B cell (primary cell): ENCODE measurements at places on chromosomes 16 and 17.

DNA sequence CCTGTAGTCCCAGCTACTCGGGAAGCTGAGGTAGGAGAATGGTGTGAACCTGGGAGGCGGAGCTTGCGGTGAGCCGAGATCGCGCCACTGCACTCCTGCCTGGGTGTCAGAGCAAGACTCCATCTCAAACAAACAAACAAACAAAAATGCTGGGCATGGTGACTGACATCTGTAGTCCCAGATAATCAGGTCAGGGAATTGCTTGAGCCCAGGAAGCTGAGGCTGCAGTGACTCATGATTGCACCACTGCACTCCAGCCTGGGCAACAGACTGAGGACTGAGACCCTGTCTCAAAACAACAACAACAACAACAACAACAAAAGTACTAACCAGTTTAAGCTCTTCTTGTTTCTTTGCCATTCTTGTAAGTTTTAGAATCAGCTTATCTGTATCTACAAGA, 383.0 kb upstream of the PMFBP1 start:
- DNase-seq, result no peak

DNA sequence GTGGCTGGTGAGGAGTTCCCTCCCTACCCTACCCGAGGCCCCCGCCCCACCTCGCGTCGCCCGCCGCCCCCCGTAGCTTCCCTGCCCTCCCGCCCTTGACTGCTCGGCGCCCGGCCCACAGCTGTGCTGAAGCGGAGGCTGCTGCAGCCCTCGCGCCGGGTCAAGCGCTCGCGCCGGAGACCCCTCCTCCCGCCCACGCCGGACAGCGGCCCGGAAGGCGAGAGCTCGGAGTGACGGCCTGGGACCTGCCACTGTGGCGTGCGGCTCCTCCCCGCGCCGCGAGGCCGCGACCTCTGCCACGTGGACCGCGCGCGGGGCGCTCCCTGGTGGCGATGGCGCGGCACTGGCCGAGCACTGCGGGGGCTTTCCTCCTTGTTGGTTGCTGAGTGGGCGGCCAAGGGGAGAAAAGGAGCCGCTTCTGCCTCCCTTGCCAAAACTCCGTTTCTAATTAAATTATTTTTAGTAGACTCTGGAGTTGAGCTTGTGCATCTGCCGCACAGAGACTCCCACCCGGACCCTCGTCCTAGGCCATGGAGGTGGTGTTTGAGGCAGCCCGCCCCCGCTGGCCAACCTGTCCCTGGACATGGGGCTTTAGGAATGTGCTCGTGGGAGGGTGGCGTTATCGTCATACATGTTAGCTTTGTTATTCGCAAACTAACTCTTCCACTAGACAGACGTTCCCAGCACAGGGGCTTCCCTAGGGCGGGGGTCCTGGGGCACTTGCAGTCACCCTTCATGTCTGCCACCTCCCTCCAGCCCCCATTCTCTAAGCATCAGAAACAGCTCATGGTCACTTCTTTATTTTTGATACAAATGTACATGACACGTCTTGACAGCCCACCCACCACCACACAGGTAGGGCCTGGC, 4.4 kb downstream of the TP53I13 start:
- peak; percentile 81 for DNase-seq

- DNase-seq, result no peak
These were observed 1.3 kb downstream of the SALL1 start for GRCh38 chr16:51149721-51150164.

GRCh38 chr17:31583772-31584356, 192.4 kb downstream of the RAB11FIP4 start:
- DNase-seq, result no peak

DNA sequence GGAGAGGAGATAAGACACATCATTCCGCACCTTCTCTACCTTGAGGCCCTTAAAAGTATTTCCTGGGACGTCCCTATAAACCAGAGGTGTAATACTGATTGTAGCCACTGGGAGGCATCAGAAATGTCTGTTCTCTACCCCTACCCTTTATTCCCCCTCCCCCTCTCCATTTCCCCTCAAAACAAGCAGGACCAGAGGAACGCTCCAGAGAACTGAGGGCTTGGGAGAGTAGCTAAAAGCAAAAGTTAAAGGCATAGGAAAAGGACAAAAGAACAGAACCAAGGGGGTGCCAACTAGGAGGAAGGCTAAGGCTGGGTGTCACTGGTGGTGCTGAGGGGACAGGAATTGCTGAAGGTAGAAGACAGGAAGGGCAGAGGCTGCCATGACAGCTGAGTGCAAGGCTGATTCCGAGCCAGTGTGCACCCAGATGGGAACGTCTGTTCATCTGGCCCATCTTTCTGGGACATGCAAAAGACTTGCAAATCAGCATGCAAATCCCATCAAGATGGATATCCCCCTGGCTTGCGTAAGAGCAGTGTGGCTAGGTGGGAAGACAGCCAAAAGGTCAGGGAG, 6.7 kb downstream of the CAMTA2 start:
- peak; percentile 66 for DNase-seq

DNA sequence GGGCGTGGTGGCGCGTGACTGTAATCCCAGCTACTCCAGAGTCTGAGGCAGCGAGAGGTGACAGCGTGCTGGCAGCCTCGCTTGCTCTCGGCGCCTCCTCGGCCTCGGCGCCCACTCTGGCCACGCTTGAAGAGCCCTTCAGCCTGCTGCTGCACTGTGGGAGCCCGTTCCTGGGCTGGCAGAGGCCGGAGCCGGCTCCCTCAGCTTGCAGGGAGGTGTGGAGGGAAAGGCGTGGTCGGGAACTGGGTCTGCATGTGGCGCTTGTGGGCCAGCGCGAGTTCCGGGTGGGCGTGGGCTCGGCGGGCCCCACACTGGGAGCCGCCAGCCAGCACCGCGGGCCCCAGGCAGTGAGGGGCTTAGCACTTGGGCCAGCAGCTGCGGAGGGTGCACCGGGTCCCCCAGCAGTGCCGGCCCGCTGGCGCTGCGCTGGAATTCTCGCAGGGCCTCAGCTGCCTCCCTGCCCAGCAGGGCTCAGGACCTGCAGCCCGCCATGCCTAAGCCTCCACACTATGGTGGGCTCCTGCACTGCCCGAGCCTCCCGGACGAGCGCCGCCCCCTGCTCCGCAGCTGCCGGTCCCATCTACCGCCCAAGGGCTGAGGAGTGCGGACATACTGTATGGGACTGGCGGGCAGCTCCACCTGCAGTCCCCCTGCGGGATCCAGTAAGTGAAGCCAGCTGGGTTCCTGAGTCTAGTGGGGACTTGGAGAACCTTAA, 1093.3 kb upstream of the CDH8 start:
- DNase-seq, result no peak

GRCh38 chr16:88667461-88667860, 4.6 kb upstream of the MVD start:
- no peak for DNase-seq

DNA sequence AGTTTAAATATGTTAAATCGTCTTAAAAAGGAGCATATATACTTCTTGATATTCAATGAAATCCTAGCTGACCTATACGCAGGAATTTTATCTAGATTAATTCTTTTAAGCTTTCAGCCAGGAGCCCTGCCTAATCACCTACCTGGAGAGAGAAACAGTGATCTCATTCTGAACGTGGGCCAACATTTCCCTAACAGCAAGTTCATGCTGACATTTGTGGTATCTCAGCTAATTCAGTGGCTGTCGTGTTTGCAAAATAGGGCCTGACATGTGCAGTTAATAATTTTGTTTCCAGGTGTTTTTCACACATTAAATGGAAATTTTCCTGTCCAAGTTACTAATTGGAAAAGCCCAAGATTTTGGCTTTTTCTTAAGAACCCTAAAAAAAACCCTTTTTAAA, 17.4 kb downstream of the KRT24 start:
- DNase-seq, result no peak

- DNase-seq, result no peak
These were observed 7.0 kb downstream of the MT2A start for GRCh38 chr16:56615353-56615752.

DNA sequence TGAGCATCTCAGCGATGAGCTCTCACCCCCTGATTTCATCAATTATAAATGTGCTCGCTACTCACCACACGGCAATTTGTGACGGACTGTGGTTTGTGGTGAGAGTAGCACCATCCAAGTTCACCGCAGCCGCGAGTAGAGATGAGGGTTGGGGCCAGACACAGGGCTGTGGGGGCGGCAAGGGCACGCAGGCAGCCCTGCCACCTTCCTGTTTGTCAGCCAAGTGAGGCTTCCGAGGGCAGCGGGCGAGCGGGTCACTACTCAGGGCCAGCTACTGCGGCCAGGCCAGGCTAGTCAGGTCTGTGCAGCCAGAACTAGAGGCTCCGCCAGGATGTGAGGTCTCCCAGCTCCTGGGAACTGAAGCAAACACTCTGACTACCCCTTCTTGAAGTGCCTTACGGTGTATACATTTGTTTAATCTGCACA, 39.6 kb upstream of the MEOX1 start:
- DNase-seq, result peak; percentile 34

GRCh38 chr17:64171041-64171440, 41.1 kb upstream of the ERN1 start:
- no peak for DNase-seq

- no peak for DNase-seq
These were observed 20.5 kb upstream of the RASL10B start for GRCh38 chr17:35710950-35711349.

DNA sequence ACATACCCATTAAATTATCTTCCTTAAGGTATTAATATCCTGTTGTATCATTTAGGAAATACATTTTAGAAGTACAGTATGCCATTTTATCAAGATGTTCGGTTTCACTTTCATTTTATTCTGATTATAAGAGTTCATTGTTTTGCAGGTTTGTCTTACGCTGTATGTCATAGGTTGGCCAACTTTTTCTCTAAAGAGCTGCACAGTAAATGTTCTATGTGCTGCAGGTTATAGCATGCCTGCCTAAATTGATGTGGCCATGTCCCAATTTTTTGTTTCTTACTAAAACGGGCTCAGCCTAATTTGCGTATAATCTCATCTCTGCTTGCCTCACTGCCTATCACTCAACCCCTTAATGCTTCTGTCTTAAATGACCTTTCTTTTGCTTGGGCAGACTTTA, 126.4 kb downstream of the USP22 start:
- DNase-seq, result no peak

GRCh38 chr16:7979448-7980132, 610.7 kb downstream of the TMEM114 start:
- no peak for DNase-seq

GRCh38 chr17:75047398-75048098, 523 bp downstream of the KCTD2 start:
- peak; percentile 56 for DNase-seq

DNA sequence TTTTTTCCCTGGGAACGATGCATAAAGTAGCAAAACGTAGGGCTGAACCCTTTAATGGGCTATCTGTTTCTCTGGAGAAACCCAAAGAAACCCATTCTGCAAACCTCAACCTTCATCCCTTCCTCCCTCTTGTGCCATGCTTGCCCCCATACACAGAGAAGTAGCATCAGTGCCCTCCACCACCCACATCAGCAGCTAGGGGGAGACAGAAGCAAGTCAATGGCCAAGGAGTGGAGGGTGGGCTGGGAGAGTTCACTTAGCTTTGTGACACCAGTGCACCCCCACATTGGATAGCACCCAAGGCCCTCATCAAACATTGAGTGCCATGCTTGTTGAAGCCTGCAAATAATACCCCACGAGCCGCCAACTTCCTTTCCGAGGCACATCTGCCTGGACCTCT, 282.4 kb downstream of the ABCC12 start:
- DNase-seq, result no peak

- DNase-seq, result peak; percentile 71
These were observed 16.8 kb downstream of the NQO1 start for GRCh38 chr16:69709456-69710084.

DNA sequence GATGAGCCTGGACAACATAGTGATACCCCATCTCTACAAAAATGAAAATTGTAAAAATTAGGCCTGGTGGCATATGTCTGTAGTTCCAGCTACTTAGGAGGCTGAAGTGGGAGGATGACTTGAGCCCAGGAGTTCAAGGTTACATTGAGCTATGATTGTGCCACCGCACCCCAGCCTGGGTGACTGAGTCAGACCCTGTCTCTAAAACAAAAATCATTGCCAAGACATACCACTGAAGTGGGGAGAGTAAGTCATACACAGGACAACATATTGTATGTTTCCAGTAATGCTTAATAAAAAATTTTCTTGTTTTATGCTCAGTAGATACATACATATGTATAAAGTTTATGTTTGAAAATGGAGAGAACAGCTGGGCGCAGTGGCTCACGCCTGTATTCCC, 39.2 kb downstream of the NDE1 start:
- no peak for DNase-seq

DNA sequence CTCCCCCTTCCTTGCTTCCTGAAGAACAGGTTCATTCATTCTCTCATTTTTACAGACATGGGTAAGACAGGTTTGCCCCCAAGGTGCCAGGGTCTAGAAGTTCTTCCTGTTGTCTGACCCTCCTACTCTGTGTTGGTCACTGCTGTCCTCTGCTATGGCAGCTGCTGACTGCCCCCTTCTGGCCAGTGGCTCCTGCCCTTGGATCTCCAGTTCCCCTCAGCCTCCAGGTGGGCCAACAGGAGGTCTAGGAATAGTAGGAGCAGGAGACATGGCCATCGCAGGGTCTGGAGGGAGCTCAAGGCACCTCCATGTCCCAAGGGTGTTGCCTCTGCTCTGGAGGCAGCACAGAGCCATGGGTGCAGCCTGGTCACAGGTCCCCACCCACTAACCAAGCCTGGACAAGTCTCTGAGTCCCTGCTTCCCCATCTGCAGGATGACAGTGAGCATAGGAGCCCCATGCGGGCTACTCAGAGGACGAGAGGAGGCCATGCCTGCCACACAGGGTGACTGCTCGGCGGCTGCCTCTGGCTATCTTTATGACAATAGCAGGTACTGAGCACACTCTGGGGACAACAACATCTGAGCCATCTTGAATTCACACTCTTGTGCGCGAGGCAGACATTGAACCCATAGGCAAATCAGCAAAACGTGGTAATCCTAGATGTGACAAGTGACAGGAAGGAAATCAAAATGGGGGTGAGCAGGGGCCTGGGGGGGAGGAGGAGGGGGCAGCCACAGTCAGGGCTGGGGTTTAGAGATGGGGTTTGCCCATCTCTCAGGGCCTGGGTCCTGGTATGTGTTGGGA, 27.0 kb upstream of the NXPH3 start:
- peak; percentile 6 for DNase-seq

GRCh38 chr16:19912455-19913339, 28.0 kb upstream of the GPRC5B start:
- DNase-seq, result no peak
